ENCODE measurements at places on chromosomes 2 and 18.
A peak's percentile ranks its signal among the peaks of the same experiment; 100 is the strongest.

DNA sequence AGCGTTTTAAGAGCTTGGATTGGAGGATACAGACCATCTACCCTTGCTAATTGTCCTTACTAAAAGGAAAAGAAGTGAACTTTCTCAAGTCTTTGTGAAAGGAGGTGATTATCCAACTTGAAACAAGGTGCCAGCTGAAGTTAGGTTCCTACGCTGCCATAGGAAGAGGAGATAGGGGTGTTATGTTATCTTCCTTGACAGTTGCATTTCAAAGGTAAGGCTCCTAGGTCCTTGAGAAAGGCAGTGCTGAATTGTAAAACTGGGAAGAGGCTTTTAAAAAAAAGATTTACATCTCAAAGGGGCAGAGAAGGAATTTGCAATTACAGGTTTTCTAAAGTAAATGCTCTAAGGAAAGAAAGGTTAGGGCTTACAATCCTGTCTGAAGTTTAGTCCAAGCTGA is 810.2 kb upstream of the LRATD1 start:
- DNase-seq = no peak

- no peak for DNase-seq
Measured at GRCh38 chr2:85394976-85395375, 15.2 kb downstream of the CAPG start.

DNA sequence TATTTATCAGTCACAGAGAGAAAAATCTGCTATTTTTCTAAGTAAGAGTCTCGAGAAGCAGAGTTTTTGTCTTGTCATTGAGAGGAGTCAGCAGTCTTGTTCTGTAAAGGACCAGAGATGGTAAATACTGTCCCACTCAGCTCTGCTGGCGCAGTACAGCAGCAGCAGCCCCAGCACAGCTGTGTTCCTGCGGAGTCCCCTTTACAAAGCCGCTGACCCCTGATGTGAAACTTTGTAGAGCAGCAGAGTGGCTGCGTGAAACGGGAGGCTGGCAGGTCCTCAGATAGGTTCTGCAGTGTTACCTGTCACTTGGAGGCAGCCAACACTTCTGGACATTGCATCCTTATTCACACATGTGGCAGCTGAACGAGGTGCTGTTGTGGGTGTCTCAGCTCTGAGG is 45.2 kb downstream of the TMEM185B start:
- DNase-seq = no peak

DNA sequence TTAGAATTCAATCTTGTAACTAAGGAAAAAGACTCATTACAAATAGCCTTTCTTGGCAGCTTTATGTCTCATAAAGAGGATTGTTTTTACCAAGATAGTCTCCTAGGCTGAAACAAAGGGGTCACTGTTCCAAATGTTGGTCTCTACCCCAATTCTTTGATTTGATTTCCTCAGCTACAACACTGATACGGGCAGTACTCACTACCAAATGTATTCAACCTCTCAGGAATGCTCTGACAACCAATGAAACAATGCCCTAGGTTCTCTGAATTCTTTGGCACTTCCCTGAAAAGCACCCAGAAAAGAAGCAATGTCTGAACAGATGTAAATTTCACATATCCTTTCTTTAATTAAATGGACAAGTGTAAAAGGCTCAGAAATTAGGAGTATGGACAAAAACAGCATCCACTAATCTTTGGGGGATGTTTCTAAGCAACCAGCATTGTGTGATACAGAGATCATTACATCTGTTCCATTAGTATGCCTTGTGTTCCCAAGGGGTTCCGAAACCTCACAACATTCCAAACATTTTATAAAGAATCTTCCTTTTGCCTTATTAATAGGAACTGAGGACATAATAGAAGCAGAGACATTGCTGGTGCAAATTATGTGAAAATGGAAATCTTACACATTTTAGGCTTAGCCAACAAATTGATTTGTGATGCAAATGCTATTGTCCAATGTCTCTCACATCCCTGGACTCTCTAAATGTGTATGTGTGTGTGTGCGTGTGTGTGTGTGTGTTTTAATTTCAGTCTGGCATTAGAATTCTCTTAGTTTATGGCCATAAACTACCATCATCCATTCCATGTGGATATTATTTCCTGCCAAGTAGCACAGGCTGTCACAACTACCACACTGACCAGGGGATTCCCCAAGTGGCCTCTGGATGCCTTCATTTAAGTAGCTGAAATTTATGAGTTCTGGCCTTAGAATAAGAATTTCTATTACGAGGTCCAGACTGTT is 276.0 kb downstream of the MTX2 start:
- DNase-seq = no peak

- peak; percentile 68 for DNase-seq
Measured at GRCh38 chr2:215966951-215967350, 46.4 kb downstream of the MREG start.

DNA sequence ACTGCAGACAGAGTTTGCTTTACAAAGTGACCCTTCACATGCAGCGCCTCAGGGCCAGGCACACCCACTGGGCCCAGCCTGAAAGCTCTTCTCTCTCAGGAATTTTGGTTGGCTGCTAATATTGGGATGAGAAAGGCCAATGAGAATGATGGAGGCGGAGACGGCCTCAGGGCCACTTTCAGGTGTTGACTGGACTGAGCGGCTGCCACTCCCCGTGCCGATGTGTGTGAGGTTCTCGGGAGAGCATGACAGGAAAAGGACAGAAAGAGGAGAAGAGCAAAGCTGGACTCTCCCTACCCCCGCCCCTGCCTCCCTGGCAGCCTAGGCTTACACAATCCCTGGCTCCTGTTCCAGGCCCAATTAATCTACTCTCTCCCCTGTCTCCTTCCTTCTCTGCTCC is 155.7 kb downstream of the CELF4 start:
- DNase-seq = no peak

GRCh38 chr2:206442833-206443734 is at the start of gene ADAM23:
Gene ADAM23 (plus strand): TSS chr2:206443532. CDS start chr2:206443867, 335 bp downstream.
- DNase-seq = peak; percentile 12

DNA sequence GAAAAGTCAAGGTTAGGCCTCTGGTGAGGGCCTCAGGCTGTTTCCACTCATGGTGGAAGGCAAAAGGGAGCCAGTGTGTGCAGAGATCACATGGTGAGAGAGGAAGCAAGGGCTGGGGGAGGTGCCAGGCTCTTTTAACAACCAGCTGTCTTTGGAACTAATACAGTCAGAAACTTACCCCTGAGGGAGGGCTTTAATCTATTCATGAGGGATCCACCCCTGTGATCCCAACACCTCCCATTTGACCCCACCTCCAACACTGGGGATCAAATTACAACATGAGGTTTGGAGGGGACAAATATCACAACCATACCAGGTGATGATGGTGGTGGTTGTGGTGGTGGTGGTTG is 10.9 kb downstream of the POLI start:
- no peak for DNase-seq

GRCh38 chr2:158239271-158239670 is 137.6 kb downstream of the UPP2 start:
- DNase-seq = peak; percentile 68

- DNase-seq = peak; percentile 59
Measured at GRCh38 chr2:42116195-42117181, 52.7 kb upstream of the EML4 start.

- no peak for DNase-seq
Measured at GRCh38 chr2:215451012-215451756, 15.3 kb upstream of the FN1 start.

DNA sequence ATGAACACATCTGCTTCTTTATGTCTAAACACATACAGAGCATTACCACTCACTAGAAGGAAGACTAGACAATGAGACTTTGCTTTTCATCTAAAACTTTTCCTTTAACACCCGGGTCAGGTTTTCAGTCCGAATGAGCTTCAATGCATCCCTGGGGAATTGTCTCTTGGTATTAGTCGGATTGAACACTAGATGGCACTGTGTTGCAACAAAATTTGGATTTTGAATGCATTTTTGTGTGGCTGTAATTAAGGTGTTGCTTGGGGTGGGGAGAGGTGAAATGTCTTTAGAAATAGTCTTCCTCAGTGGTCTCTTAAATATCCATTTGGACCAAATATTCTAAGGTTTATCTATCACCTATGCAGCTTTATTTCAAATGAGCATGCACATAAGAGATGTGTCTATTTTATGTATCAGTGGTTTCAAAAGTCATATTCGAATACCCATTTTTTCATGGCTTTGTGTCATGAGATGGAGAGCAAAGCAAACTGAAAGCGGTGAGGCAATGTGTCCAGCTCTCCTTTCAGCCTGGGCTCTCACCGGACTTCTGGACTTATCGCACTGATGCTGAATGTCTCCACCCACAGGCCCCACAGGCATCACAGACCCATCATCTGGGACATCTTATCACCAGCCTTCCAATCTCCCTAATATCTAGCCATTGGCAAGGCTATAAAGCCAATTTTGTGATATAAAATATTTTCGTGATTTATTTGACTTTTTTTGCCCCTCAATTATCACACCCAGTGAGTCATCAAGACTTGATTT is 510.3 kb downstream of the RNF144A start:
- peak; percentile 84 for DNase-seq

DNA sequence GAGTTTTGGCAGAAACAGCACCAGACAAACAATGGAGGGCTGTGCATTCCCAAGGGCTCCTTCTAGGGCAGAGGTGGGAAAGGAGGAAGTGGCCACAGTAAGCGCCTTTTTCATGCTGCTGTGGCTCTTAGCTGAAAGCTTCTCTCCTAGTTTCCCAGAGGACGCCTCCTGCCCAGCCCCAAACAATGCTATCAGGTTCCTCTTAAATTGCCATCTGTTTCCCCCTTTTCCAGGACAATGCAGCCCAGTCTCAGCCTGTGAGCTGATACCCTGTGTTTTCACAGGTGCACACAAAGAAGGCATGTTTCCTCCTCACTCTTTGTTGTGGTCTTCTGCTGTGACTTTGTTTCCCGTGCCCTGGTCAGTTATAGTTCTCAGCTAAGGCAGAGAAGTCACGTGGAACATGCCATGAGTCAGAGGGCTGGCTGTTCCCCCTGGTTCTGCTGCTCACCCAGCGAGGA is 5.4 kb upstream of the FAM124B start:
- DNase-seq = no peak

GRCh38 chr18:79275992-79276391 is 119.7 kb upstream of the NFATC1 start:
- peak; percentile 23 for DNase-seq

GRCh38 chr2:42868874-42869273 is 76.5 kb upstream of the HAAO start:
- no peak for DNase-seq

DNA sequence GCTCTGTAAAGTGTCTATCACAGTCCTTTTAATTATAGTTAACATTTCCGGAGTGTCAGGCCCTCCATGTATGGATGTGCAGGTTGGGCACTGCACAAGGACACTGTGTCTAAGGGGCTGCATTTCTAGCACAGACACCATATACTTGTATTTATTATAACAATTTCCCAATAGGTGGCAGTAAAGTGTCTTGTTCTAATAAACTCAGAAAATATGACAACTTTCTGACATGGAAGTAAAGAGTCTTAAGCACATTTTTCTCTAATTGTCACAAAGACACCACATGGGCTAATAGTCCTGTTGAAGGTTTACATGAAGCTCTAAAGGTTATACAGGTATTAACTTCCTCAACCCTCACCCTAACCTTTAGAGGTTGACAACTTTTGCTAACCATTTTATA is 156.6 kb downstream of the DYSF start:
- DNase-seq = peak; percentile 77

- no peak for DNase-seq
Measured at GRCh38 chr2:70978341-70979179, at the start of gene ANKRD53. Gene ANKRD53 (plus strand): TSS chr2:70978630. CDS start chr2:70978646, 16 bp downstream.

DNA sequence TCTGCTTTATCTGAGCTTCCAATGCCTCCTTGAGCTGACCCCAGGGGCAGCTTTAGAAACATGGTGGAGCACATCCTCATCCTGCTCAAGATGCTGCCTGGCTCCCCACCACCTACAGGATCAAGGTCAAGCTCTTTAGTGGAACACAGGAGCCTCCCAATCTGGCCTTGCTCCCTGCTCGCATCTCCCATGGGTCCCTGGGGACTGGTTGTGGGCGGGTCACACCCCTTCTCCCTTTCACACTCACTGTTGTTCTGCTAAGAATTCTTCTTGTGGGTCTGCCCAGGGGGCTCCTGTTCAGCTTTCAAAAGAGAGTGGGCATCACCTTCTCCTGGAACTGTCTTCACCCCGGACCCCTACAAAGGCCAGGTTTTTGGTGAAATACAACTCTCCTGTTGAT is 8.4 kb upstream of the NT5DC4 start:
- DNase-seq = no peak

DNA sequence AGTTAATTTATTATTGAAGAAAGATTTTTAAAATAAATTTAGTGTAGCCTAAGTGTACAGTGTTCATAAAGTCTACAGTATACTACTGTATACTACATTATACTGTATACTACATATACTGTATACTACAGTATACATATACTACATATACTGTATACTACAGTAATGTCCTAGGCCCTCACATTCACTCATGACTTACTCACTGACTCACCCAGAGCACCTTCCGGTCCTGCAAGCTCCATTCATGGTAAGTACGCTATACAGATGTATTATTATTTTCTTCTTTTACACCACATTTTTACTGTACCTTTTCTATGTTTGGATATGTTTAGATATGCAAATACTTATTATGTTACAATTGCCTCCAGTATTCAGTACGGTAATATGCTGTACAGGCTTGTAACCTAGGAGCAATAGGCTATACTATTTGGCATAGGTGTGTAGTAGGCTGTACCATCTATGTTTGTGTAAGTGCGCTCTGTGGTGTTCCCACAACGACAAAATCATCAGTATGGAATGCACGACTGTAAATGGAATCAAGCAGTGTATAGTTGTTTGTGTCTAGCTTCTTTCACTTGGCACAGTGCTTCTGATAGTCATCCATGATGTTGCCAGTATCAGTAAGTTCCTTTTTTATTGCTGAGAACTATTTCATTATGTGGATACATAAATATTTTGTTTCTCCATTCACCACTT is 245.7 kb downstream of the MTX2 start:
- DNase-seq = peak; percentile 53

DNA sequence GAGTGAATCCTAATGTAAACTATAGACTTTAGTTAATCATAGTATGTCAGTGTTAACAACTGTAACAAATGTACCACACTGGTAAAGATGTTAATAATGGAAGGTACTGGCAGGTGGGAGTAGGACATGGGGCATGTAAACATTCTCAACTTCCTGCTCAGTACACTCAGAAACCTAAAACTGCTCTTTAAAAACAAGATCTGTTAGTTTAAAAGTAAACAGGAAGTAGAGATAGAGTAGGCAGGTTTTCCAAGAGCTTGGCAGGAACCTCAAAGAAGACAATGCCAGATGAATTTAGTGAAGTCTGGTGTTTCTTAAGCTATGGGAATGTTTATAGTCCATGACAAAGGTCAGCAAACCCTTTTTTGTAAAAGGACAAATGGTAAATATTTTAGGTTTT is 46.6 kb downstream of the CCDC138 start:
- DNase-seq = peak; percentile 41

GRCh38 chr2:239230318-239231052 is 170.3 kb downstream of the HDAC4 start:
- no peak for DNase-seq

GRCh38 chr2:180196419-180196977 is 189.4 kb upstream of the CWC22 start:
- DNase-seq = peak; percentile 26

DNA sequence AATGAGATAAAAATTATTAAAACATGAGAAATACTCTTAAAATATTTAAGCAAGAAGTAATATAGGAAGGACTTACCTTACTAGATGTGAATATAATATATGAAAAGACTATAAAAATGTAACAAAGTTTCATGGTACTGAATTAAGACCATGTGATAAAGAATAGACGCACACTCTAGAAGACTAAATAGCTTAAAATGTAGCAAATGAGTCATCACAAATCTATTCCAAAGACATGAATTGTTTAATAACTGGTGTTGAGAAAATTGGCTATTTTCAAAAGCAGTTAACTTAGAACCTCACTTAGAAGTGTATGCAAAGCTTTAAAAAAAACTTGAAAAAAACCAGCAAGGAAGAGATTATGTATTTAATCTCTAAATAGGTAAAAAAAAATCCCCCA is 64.1 kb downstream of the POLE4 start:
- DNase-seq = no peak
